ENCODE measurements at places on chromosomes 6 and 20. TPM values are rescaled to one million over a fixed set of nuclear protein-coding genes. Genes with fewer than 3 reads are reported as not detected.

DNA sequence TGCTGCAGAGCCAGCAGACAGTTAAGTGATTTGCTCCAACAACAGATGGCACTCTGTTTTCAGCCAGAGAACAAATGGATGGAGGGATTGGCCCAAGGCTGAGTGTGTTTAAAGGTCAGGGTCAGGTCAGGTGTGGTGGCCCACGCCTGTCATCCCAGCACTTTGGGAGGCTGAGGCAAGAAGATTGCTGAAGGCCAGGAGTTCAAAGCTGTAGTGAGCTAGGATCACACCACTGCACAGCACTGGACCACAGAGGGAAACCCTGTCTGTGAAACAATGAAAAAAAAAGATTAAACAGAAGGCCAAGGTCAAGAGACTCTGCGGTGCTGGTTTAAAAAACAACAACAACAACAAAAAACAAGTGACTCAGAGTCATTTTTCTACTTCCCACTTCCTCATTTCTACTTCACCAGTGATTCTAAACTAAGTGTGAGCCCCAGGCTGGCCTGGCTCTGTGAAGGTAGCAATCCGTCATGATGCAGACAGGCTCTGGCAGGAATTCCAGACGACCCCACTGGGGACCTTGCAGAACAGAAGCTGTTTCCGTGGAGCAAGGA, 42.5 kb upstream of the ARMC2 start:
- DNase-seq: peak; percentile 29

DNA sequence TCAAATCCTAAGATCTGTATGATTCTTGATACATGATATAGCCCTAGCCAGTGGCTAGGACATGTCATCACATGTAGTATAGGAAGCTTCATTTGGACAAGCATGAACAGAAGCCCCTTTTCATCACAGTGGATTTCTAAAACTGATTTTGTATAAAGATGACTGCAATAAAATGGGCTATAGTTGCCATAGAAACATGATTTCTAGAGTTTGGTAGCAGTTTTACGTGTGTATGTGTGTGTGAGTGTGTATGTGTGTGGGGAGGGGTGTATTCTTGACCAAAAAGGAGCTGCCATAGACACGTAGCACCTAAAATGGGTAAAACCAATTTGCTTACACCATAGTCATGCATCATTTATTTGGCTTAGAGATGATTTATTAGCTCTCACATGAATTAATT, 200.5 kb upstream of the CNR1 start:
- no peak for DNase-seq

- no peak for DNase-seq
These were observed 38.6 kb downstream of the ZHX3 start for GRCh38 chr20:41278936-41279335.

- DNase-seq: no peak
These were observed 95.3 kb upstream of the VSTM2L start for GRCh38 chr20:37807471-37808232.

DNA sequence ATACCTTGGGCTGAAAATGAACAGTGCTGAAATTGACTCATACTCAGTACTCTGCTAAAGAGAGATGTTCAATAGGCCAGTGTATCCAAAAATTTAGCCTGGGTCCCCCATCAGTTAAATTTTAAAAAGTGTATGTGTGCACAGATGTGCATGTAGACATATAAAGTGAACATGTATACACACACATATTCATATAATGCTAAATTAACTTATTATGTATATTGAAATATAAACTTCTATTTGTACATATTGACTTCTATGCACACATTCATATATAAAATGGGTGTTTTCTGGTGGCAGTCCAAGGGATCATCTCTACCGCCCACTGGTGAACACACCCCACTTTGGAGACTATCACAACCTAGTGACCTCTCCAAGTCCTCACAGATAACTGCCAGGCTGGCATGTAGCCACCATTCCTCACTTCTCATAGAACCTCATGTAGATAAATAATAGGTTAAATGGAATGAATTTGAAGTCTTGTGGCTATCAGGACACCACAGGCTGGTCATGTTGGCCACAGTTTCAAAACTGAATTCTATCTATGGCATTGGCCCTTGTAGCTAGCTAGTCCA, 8.8 kb downstream of the SLC22A16 start:
- no peak for DNase-seq

GRCh38 chr6:130841128-130841728, 14.0 kb downstream of the SMLR1 start:
- no peak for DNase-seq

GRCh38 chr20:53513489-53514298, 79.9 kb downstream of the ZNF217 start:
- DNase-seq: peak; percentile 43

- no peak for DNase-seq
These were observed 309.4 kb upstream of the SOX4 start for GRCh38 chr6:21284166-21284565.

DNA sequence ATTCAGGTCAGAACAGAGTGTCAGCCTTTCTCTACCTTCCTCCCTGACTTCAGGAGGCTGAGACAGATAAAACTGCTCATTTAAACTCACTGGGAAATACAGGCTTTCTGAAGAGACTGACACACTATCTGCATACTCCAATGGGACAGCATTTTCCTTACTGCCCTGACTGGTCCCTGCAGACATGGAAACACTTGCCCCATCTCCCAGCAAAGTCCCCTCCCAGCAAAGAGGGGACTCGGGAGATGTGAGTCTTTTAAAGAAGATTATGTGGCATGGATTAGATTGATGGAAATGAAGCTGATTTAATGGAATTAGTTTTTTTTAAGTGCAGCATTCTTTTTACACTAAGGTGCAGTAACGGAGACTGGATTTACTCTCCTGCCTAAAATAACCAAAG, 90.8 kb downstream of the CFAP61 start:
- no peak for DNase-seq

DNA sequence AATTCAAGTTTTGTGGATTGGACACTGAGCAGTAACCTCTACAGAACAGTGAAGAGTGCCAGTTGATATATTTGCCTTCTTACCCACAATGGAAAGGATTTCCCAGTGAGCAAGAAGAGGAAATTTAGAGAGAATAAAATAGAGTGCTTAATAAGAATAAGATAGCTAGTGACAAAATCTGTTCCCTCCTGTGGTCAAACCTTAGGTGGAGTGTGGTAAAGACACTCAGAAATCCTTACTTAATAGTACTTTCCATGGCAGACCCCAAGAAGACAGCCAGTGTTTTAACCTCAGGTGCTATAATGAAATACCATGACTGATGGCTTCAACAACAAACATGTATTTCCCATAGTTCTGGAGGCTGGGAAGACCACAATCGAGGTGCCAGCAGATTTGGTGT, 108.4 kb upstream of the TNFAIP3 start:
- no peak for DNase-seq

DNA sequence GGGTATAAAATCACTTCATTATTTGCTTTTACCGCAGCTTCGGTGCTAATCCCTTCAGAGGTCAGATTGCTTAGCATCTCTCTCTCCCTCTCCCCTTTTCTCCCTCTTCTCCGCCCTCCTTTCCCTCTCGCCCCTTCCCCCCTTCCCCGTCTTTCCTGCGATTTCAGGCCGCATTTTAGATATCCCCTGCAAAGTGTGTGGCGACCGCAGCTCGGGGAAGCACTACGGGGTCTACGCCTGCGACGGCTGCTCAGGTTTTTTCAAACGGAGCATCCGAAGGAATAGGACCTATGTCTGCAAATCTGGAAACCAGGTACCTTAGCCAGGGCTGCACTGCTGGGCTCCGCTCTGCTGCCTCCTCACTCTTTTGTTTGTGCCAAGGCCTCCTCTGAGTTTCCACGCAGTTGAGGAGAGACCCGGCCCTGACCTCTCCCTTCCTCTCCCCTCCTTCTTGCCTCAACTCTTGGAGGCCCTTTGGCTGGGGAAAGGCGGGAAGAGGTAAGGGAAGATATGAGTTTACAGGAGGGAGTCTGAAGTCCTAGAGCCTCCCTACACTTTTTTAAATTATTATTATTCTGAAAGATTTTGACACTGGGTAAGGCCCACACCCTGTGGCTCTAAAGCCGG, 5.6 kb downstream of the NR2E1 start:
- DNase-seq: no peak

GRCh38 chr20:9040863-9041524, 27.9 kb upstream of the PLCB4 start:
- no peak for DNase-seq

DNA sequence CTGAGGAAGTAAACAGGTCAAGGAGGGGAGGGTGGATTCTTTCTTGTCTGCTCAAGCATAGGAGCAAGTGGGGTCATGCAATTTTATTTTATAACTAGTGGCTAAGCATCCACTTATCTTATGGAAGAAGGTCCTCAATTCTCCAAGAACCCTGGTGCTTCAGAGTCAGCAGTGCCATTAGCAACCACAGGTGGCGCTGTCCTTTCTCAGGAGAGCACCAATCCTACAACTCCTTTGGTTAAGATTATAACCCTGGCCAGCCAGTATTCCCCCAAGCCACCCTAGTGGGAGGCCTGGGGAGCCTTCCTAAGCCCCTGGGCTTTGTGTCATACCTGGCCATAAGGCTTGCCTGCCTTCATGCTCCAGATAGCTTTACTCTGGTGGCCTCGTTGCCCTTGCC, 60.7 kb downstream of the PCSK2 start:
- DNase-seq: no peak

GRCh38 chr20:38226553-38226952, 34.0 kb downstream of the KIAA1755 start:
- no peak for DNase-seq

GRCh38 chr6:6639572-6639971, 51.1 kb downstream of the LY86 start:
- DNase-seq: no peak

GRCh38 chr6:16436550-16436949, 198.2 kb downstream of the GMPR start:
- no peak for DNase-seq

GRCh38 chr20:6434131-6434530, 311.3 kb upstream of the FERMT1 start:
- DNase-seq: no peak

- DNase-seq: no peak
These were observed 113.9 kb upstream of the THBS2 start for GRCh38 chr6:169367507-169367906.

- DNase-seq: no peak
These were observed 139.1 kb downstream of the COL9A1 start for GRCh38 chr6:70163795-70164194.

- DNase-seq: peak; percentile 61
These were observed 10.0 kb downstream of the JPH2 start for GRCh38 chr20:44176833-44177534.

DNA sequence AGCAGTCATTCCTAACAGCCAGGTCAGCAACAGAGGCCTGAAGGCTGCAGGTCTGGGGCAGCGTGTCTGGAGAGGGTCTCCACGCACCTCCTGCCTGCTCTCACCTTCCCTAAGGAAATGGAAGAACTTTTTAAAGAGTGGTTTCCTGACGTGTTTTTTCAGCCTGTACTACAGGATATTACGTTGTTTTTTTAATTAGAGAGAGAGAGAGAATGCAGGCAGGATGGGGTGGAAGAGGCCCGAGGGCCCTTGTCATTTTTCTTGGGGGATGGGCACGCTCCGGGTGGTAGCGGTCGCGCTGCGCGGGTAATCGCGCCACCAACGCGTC, 2.1 kb downstream of the DLL1 start:
- no peak for DNase-seq

DNA sequence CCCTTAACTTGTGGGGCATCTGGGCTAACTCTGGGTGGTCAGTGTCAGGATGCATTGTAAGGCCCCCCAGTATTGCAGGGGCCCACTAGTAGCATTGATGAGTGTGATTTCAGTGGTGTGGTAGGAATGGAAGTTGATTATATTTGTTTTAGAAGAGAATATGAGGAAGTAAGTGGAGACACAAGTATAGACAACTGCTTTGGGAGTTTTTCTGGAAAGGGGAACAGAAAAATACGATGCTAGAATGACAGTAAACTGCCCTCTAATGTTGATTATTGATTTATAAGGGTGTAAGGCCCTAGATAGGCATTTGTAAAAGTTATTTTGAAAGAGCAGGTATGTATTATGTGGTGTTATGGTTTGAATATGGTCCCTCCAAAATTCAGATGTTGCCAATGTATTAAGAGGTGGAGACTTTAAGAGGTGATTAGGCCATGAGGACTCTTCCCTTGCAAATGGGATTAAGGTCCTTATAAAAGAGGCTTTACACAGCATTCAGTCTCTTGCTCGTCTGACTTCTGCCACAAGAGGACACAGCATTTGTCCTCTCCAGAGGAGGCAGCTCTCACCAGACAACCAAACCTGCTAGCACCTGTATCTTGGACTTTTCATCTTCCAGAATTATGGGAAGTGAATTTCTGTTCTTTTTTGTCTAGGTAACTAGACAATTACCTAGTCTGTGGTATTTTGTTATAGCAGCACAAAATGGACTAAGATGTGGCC, 135.9 kb upstream of the DTNBP1 start:
- DNase-seq: no peak

DNA sequence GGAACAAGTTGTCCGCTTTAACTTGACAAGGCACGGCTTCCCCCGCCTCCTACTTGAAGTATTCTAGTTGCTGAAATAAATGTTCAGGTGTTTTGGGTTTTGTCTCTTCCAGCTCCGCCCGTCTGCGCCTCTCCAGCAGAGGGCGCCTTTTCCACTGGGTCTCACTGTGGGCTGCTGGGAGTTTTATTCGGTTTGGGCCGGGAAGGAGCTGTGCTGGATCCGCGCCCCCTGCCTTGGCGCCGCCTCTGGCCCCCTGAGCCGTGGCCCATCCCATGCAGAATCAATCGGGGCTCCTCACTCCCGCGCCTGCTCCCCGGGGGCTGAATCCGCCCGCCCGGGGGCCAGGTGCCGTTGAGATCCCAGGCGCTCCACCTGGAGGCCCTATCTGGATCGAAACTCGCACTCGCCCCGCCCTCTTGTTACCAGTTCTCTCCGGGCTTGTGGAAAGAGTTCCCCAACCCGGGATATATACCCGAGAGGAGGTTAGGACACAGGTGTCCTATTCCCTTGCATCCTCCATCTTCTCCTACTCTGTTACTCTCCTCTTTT, 51.0 kb upstream of the TCF21 start:
- DNase-seq: peak; percentile 33

GRCh38 chr20:36847710-36848040, 28.3 kb upstream of the TLDC2 start:
- DNase-seq: no peak

- no peak for DNase-seq
These were observed 23.2 kb upstream of the SPAG4 start for GRCh38 chr20:35592339-35592974.

The ZNF165 gene
- 5.8 TPM for total RNA-seq

The KATNA1 gene
- 11.3 TPM for total RNA-seq

The FRK gene
- total RNA-seq: 22.6 TPM

The COL20A1 gene
- total RNA-seq: not detected

The CLPSL2 gene
- total RNA-seq: not detected

The DEFB115 gene
- total RNA-seq: not detected

The DUSP15 gene
- total RNA-seq: 0.27 TPM

The DACT2 gene
- 2.5 TPM for total RNA-seq

The OOEP gene
- not detected for total RNA-seq

The MAPK14 gene
- total RNA-seq: 69.8 TPM

The GPR63 gene
- total RNA-seq: 1.1 TPM
